ENCODE measurements at places on chromosomes 5 and 9.

GRCh38 chr9:16154521-16155078 is 601.8 kb downstream of the CCDC171 start:
- peak; percentile 80 for DNase-seq

- peak; percentile 39 for DNase-seq
Observed at GRCh38 chr5:59173578-59173977, 590.7 kb downstream of the RAB3C start.

DNA sequence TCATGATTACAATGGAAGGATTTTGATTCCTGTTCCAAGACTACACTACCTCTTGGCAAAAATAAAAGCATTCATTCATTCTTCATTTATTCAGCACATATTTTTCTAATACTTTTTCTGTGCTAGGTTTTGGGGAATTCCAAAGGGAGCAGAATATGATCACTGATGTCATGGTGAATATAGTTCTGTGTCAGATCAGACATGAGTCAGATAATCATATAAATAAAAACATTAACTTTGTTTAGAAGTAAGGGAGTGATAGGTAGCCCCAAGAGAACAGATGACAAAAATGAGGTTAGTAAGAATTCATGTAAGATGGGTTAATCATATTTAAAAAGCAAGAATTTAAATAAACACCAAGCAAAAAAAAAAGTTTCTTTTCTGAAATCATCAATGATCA is 94.1 kb upstream of the RANBP6 start:
- no peak for DNase-seq

DNA sequence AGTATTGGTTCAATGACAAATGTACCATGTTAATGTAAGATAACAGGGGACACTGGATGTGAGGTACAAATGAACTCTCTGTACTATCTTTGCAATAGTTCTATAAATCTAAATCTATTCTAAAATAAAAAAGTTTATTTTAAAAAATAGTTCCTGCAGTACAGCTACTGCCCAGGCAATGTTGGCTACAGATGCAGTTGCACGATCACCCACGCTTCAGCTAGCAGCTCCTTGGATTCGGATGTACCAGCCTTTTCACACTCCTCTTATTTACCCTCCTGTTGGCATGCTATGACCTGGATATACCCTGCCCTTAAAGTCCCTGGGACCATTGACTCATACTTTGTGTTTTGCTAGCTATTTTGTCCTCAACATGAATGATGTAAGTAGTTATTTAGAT is 185.4 kb upstream of the SMARCA2 start:
- no peak for DNase-seq

- DNase-seq = no peak
Observed at GRCh38 chr5:533955-534742, 9.9 kb upstream of the SLC9A3 start.

- no peak for DNase-seq
Observed at GRCh38 chr5:158741296-158741695, 358.4 kb downstream of the EBF1 start.

DNA sequence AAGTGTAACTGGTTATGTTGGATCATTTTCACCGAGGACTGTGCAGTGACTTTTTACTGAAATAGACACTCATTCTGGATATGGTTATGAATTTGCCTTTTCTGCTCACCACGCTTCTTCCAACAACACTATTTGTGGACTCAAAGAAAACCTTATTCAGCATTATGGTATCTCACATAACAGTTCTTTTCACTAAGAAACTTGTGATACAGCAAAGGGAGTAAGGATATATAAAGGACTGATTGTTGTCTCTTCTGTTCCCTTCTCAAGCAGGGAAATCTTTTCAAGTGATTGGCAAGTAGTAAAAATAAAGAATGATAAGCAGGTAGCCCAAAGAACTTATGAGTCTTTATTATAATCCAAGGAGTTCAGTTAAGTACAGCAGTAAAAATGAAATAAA is 131.5 kb upstream of the SV2C start:
- no peak for DNase-seq

DNA sequence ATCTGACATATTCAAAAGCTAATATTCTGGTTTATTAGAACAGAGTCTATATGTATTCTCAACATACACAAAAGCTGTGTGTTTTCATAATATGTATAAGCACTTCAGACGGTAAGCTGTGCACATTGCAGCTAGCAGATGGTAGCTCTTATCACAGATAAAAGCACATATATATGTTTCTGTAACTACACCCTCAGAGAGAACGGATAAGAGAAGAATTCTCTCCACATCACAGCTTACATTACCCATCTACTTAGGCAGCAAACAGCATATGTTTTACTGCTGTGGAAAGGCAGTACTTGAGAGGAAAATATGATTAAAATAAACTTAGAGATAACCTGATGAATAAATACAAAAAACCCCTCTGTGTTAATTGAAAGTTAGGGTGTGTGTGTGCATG is 450.9 kb upstream of the ZNF608 start:
- DNase-seq = peak; percentile 52

DNA sequence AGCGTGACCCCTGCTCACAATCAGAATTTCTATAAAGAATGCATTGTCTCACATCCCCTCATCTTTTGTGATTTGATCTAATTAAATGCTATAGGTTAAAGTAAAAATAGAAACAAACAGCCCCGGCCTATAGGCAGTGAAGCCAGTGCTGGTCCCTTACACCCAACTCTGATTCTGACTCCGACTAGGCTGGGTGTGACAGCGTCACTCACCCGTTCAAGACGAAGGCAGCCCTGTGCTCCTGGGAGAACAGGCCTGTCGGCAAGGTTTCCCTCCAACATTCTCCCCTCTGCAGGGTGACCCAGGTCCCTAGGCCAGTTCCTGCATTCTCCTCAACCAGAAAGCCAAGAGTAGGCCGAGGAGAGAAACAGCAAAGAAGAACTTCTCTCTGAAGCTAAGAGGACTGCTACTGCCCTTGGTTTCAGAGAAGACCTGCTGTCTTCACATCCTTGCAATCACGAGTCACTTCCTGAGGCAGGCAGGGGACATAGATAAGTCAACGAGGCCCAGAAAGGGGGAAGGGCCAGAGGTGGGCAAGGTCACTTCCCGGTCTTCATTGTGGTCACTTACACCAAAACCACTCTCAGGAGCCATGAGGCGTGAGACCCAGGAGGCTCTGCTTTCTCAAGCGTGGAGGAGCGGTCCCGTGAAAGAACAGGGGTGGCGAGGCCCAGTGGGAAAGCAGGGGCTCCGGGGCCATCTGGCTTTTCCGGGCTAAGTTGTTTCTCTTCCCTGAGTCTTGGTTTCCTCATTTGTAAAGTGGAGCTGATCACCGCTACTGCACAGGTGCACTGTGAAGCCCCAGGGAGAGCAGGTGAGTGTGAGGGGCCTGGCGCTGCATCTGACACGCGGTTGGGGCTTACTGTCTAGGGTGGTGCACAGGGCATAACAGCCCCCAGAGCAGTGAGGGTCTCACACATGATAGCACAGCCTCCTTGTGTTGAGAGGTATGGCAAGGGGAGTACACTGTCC is 200.8 kb downstream of the CRB2 start:
- DNase-seq = no peak

GRCh38 chr9:104903609-104904008 is 24.3 kb downstream of the ABCA1 start:
- no peak for DNase-seq

DNA sequence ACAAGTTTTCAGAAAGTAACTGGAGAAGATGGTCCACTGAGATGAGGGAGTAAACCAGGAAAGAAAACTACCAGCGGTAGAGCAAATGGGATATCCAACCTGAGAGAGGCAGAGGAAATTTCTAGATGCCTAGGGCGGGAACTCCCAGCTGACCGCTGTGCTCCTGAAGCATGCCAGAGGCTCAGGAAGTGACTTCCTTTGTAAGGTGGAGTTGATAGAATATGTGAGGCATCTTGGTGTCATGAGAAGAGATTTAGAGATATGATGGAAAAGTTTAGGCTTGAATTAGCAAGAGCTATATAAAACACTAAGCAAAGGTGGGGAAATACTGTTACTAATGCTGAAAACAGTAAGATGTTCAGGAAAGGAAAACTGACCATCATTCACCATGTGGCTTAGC is 124.1 kb downstream of the C9orf152 start:
- DNase-seq = no peak

DNA sequence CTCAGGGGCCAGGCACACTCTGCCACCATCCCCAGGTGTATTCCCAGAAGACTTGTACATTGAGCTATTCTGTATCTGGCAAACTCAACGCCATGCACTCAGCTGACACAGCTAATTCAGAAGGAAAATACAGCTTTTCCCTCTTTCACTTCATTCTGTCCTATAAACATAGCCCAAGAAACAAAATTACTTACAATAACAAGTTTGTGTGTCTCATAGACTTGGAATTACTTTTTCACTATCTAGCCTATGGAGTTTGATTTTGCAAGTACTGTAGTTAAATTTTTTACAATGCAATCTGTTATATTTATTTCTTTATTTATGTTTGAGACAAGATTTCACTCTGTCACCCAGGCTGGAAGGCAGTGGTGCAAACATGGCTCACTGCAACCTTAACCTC is 125.1 kb upstream of the KLF9 start:
- DNase-seq = no peak

GRCh38 chr5:42825422-42826148 is 13.9 kb upstream of the SELENOP start:
- DNase-seq = no peak

GRCh38 chr9:35341021-35341420 is 148.9 kb upstream of the RUSC2 start:
- no peak for DNase-seq

- no peak for DNase-seq
Observed at GRCh38 chr5:57338068-57338867, 144.3 kb downstream of the ACTBL2 start.

- peak; percentile 45 for DNase-seq
Observed at GRCh38 chr5:75734913-75735789, 17.9 kb upstream of the POC5 start.

DNA sequence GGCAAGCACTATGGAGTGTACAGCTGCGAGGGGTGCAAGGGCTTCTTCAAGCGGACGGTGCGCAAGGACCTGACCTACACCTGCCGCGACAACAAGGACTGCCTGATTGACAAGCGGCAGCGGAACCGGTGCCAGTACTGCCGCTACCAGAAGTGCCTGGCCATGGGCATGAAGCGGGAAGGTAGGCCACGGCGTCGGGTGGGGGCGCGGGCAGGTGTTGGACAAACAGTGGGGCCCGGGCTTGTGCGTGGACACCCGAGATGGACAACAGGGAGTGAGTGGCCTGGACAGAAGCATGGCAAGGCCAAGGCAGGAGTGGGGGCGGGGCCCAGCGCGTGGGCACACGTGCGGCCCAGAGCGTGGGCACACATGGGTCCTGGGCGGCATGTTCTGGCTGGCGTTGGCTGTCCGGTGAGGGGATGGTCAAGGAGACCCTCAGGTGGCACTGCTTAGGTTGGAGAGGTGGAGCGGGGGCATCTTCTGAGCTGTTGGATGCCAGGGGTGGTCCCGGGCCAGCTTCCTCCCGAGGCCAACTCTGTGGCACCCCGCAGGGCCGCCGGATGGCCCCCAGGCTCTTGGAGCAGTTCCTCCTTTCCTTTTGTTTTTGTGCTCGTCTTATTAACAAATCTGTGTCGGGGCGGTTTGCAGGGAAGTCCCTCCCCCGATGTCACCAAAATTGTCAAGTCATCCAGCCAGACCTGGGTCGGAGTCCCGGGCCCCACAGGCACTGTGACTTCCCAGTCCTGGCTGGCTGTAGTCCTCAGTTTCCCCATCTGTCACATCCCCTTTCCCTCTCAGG is 82.9 kb downstream of the RXRA start:
- DNase-seq = no peak

DNA sequence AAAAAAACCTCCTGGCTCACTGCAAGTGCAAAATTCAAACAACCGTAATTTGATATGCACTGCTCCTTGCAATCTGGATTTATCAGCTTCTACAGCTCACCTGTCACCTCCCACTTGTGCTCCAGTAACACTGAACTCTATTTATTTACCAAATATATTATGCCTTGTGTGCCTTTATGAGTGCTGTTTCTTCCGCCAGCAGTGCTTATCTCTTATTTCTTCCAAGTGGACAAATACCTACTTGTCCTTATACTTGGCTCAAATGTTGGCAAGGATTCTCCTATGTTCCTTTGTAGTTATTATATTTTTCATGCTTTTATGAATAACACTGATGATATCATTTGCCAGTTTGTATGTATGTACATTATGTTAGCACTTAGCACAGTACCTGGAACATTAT is 145.7 kb upstream of the ARRDC3 start:
- DNase-seq = no peak

DNA sequence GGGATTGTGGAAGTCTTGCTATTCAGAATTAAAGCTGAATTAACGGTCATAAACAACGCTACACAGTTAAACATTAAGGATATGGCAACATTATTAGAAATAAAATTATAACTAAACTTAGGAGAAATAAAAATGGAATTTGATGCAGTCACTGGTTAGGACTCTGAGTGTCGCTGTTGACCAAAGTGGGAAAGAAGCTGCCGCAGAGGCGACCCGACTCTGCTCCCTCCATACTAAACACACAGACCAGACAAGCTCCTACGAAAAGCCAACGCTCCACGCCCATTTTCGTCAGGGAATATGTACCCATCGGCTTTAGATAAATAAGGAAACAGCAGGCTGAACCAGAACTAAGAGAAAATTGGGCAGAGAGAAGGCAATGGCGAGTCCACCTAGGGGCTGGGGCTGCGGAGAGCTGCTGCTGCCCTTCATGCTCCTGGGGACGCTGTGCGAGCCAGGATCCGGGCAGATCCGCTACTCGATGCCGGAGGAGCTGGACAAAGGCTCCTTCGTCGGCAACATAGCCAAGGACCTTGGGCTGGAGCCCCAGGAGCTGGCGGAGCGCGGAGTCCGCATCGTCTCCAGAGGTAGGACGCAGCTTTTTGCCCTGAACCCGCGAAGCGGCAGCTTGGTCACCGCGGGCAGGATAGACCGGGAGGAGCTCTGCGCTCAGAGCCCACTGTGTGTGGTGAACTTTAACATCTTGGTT is at the start of gene PCDHGA5:
PCDHGA5 (plus strand) TSS at position 211 of the 709 bp plus-strand sequence; CDS start at position 380, 169 bp downstream.
- DNase-seq = peak; percentile 45

GRCh38 chr5:53006911-53007890 is 18.0 kb downstream of the ITGA2 start:
- peak; percentile 45 for DNase-seq

DNA sequence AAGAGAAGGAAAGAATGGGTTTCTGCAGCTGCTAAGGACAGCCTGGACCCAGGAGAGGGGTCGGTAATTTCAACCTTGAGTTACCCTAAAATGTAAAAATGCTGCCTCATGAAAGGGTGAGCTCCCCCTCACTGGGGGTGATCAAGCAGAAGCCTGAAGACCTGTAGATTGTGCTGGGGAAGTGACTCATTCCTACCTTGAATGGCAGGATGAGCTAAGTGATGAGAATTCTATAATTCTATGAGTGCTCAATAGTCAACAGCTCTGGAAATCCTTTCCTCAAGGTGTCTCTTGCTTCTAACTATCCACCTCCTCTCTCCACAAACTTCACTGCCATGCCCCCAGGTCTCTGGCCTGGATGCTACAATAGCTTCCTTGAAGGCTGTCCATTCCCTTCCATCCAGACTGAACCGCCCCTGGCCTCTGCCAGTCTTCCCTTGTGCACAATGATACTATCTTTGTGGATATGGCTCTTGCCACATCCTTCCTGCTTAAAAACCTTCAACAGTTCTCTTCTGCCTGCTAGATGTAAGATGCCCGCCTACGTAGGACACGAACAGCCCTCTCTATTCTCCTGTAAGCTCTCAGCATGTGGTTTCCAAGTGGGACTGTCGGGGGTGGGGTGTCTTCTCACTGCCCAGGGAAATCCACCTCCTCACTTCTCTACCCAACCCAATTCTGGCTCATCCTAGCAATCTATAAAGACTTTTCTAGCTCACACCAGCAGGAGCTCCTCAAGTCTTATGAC is 50.6 kb downstream of the PTPN3 start:
- DNase-seq = no peak

- DNase-seq = no peak
Observed at GRCh38 chr5:96335873-96336272, 97.2 kb downstream of the PCSK1 start.
